ENCODE measurements at places on chromosomes 6 and 20.

DNA sequence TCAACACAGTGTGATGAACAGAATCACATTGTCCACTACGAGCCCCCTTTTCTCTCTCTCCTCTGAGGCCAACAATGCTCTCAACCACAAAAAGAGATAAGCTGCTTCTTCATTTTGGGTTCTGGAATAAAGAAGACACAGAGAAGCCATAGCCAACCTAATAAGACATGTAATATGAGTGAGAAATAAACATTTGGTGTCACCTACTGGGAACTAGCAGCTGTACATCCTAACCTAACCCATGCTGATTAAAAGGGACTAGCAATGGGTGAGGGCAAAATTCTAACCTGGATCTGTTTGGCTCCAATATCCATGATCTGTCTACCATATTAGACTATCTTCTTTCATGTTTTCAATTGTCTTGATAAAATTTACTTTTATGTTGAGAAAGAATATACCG is 369.1 kb upstream of the MARCKS start:
- DNase-seq = no peak

DNA sequence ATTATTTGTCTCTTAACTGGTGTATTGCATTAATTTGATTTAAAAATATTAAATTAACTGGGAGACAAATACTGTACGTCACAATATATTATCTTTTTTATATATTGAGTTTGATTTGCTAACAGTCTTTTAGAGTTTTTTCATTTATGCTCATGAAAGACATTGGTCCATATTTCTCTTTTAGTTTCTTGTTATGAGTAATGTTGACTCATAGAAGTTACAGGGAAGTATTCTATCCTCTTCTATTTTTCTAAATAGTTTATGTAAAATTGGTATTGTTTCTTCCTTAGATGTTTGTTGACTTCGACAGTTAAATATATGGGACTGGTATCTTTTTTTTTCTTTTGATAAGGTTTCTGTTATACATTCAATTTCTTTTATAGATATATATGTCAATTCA is 1115.6 kb upstream of the CITED2 start:
- peak; percentile 27 for DNase-seq

- DNase-seq = no peak
Observed at GRCh38 chr20:25220810-25221591, 25.5 kb downstream of the ENTPD6 start.

DNA sequence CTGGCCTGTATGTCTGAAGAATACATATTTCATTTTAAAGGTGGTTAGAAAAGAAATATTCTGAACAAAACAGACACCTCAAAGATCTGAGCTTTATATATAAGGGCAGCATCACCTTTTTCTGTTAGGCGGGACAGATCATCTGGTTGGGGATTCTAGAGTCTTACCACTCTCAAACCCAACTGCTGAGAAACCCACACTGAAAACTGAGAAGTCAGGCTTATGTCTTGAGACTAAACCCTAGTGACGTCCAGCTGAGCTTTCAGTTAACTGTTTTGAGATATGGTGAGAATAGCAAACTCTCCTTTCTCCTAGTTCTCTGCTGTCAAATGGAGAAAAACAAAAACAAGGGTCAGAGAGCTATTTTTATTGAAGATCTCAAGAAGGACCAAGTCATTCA is 63.7 kb upstream of the CCN6 start:
- DNase-seq = no peak

- DNase-seq = no peak
Observed at GRCh38 chr6:6760002-6760401, 171.5 kb downstream of the LY86 start.

DNA sequence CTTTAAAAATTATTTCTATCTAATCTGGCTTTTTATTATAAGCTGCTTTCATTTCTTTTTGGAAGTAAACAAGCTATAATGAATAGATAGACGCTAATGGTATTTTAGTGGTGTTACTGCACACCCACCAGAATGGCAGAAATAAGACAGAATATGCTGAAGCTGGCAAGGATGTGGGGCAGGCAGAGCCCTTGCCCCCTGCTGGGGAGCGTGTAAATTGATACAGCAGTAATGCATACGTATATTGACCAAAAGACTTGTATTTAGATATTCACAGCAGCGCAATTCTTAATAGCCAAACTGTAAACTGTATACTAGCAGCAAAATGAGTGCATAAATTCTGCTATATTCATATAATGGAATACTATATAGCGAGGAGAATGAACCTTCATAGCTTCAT is 35.3 kb downstream of the TMEM181 start:
- DNase-seq = peak; percentile 24

- DNase-seq = peak; percentile 6
Observed at GRCh38 chr6:141077355-141078333, 1055.1 kb upstream of the GJE1 start.

- DNase-seq = peak; percentile 28
Observed at GRCh38 chr6:26272171-26272637, 92.8 kb upstream of the BTN3A2 start.

GRCh38 chr6:112223070-112223861 is 31.1 kb downstream of the LAMA4 start:
- DNase-seq = peak; percentile 96

GRCh38 chr20:24241466-24241865 is 228.0 kb upstream of the SYNDIG1 start:
- no peak for DNase-seq

DNA sequence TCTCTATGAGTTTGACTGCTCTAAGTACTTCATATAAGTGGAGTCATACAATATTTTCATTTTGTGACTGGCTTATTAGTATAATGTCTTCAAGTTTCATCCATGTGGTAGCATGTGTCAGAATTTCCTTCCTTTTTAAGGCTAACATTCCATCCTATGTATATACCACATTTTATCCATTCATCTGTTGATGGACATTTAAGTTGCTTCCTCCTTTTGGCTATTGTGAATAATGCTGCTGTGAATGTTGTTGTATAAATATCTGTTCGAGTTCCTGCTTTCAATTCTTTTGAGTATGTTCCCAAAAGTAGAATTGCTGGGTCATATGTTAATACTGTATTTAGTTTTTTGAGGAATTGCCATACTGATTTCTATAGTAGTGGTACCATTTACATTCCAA is 79.5 kb downstream of the PTPRA start:
- DNase-seq = no peak

DNA sequence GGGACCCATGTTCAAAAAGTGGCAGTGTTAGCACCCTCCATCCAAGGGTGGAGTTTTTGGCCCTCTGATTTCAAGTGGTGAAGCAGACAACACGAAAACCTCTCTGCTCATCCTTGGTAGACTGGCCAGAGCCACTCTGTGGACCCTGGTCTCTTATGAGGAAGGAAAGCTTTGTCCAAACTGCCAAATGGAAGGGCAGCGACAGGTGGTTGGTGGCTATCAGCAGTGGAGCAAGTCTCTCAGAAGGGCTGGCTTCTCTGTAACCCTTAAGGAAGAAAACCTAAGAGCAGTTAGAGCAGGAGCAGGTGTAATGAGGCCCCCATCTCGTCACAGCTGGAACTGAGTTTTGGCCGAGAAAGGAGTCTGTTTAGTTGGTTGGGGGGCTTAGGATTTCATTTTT is 155.8 kb downstream of the SLC16A10 start:
- DNase-seq = no peak

GRCh38 chr6:97437087-97437486 is 154.1 kb upstream of the MMS22L start:
- peak; percentile 32 for DNase-seq
